Osteoblast (primary cell): ENCODE measurements at places on chromosomes 6 and 20. TPM values are rescaled to one million over a fixed set of nuclear protein-coding genes. Genes with fewer than 3 reads are reported as not detected.

DNA sequence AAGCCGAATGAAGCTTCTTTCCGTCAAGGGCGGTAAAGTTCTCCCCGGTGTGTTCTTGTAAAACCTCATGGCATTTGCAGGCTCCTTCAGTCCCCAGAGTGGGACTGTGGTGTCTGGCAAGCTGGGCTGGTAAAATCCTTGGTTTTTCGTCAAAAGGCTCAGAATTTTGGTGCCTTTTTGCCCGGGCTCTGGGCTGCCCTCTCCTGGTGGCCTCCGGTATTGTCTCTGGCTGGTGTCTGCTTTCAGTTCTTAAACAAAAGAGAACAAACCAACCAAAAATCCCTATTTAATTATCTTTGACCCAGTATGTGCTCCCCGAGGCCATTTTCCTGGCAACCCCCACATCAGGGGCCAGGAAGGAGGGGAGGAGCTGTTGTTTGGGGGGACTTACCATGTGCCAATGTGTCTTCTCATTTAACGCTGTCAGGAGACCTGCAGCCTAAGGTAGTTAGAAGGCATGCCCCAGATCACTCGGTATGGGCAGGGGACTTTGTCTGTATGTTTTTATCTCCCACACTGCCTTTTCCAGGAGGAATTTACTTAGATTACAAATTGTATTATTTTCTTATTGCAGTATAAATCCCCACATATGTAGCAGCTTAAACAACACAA is 11.1 kb downstream of the CDH4 start:
- no peaks in the 10 kb centered on the region for H3K27me3 ChIP-seq
- no peak overlapping the region for H3K27ac ChIP-seq
- H3K36me3 ChIP-seq, result no peaks in the 10 kb centered on the region
- no peaks in the 10 kb centered on the region for H3K4me1 ChIP-seq

- no peak overlapping the region for H3K27ac ChIP-seq
- no peaks in the 10 kb centered on the region for H3K36me3 ChIP-seq
- peaks cover 12% of the 10 kb centered on the region for H3K4me1 ChIP-seq
- no peak overlapping the region for H3K4me3 ChIP-seq
- no peak for DNase-seq
These were observed 8.9 kb downstream of the TIAM2 start for GRCh38 chr6:155004017-155004416.

DNA sequence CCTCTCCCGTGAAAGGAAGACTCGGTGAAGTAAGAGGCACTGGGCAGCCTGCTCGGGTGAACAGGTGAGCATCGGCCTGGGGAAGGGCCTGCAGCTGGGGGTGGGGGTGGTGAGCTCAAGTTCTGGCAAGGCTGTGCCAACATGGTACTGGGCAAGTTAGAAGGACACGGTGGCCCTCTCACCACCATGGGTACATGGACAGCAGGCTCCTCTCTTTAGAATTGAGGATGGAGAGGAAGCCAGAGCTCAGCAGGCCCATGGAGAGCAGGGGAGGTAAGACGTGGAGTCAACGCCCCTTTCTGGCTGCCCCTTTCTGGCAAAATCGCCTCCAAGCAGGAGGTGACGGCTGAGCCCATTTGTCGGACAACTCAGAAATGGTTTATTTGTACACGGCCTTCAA is 135.6 kb downstream of the ANKRD60 start:
- no peaks in the 10 kb centered on the region for H3K36me3 ChIP-seq
- H3K27me3 ChIP-seq, result peaks cover 15% of the 10 kb centered on the region
- H3K4me1 ChIP-seq, result no peaks in the 10 kb centered on the region
- no peak overlapping the region for H3K4me3 ChIP-seq
- H3K27ac ChIP-seq, result no peak overlapping the region

- H3K27ac ChIP-seq, result no peak overlapping the region
- no peaks in the 10 kb centered on the region for H3K27me3 ChIP-seq
- no peak overlapping the region for H3K4me3 ChIP-seq
- no peaks in the 10 kb centered on the region for H3K36me3 ChIP-seq
- H3K4me1 ChIP-seq, result no peaks in the 10 kb centered on the region
- DNase-seq, result peak; percentile 22
These were observed 113.6 kb downstream of the FLRT3 start for GRCh38 chr20:14223806-14224205.

The LPA gene
- total RNA-seq, result not detected in 2 replicates

DNA sequence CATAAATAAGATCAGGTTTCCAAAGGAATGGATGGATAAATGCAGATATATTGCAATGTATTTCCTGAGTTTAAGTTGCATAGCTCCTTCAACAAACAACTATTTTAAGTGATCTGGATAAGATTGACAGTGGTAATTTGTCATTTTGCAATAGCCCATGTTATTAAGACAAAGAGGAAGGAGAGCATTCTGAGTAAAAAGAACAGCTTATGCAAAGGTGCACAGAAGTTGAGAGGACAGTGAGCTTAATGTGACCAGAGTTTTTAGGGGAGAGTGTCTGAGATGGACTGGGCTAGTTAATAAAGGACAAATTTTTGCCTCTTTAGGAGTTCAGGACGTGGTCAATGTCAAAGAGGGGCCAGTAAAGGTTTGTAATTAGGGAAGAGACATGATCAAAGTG is 48.8 kb upstream of the FBXO30 start:
- no peaks in the 10 kb centered on the region for H3K4me1 ChIP-seq
- no peaks in the 10 kb centered on the region for H3K36me3 ChIP-seq
- no peak overlapping the region for H3K4me3 ChIP-seq
- H3K27me3 ChIP-seq, result no peaks in the 10 kb centered on the region

GRCh38 chr6:2192976-2193375 is 52.4 kb downstream of the GMDS start:
- no peaks in the 10 kb centered on the region for H3K27me3 ChIP-seq
- H3K27ac ChIP-seq, result no peak overlapping the region
- peaks cover 16% of the 10 kb centered on the region for H3K4me1 ChIP-seq
- DNase-seq, result no peak
- no peaks in the 10 kb centered on the region for H3K36me3 ChIP-seq

- H3K4me1 ChIP-seq, result no peaks in the 10 kb centered on the region
- H3K27me3 ChIP-seq, result peaks cover 4% of the 10 kb centered on the region
- H3K27ac ChIP-seq, result no peak overlapping the region
- peak; percentile 80 for DNase-seq
These were observed 68.0 kb downstream of the PLAGL1 start for GRCh38 chr6:143940011-143940597.

DNA sequence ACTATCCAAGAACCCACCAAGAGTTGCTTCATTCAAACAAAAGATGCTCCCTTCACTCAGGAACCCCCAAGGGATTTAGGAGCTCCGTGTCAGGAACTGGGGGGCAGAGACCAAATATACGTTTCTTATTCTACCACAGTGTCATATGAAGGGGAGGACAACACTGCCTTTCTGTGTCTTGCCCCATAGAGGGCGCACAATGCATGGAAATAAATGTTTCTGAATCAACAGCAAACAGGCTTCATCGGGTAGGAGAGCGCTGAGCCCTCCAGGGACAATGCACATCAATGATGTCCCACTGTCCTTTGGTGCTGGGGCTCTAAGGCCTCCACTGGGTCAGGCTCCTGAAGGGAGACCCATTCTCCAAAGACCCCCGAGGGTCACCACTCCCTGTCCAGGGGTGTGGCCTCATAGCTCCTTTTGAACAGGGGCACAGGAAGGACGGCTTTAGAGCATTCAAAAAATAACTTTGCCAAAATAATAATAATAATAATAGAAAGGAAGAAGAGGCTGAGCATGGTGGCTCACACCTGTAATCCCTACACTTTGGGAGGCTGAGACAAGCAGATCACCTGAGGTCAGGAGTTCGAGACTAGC is 31.1 kb downstream of the PLG start:
- H3K27ac ChIP-seq, result no peak overlapping the region
- DNase-seq, result peak; percentile 14
- no peaks in the 10 kb centered on the region for H3K27me3 ChIP-seq
- H3K4me1 ChIP-seq, result no peaks in the 10 kb centered on the region
- H3K36me3 ChIP-seq, result no peaks in the 10 kb centered on the region

The PTGIS gene
- 33.6 and 89.8 TPM in 2 replicates for total RNA-seq

The HLA-DRB5 gene
- not detected in 2 replicates for total RNA-seq

- H3K4me1 ChIP-seq, result peaks cover 8% of the 10 kb centered on the region
- DNase-seq, result peak; percentile 92
- H3K27ac ChIP-seq, result no peak overlapping the region
- no peak overlapping the region for H3K4me3 ChIP-seq
- H3K27me3 ChIP-seq, result peaks cover 10% of the 10 kb centered on the region
These were observed 2.1 kb downstream of the PTK6 start for GRCh38 chr20:63534831-63535651.

The PRICKLE4 gene
- total RNA-seq, result 0.59 TPM in 1 of 2 replicates, not detected in the other

The NR2E1 gene
- not detected in 2 replicates for total RNA-seq

The SULF2 gene
- 102 and 138 TPM in 2 replicates for total RNA-seq

- H3K27me3 ChIP-seq, result no peaks in the 10 kb centered on the region
- no peak for DNase-seq
- H3K27ac ChIP-seq, result no peak overlapping the region
- H3K4me1 ChIP-seq, result peaks cover 40% of the 10 kb centered on the region
- no peaks in the 10 kb centered on the region for H3K36me3 ChIP-seq
These were observed 208.6 kb downstream of the MOXD1 start for GRCh38 chr6:132192631-132193030.

GRCh38 chr6:46138281-46138680 is 8.5 kb downstream of the ENPP4 start:
- no peaks in the 10 kb centered on the region for H3K27me3 ChIP-seq
- no peak overlapping the region for H3K27ac ChIP-seq
- no peak for DNase-seq
- H3K36me3 ChIP-seq, result no peaks in the 10 kb centered on the region
- no peak overlapping the region for H3K4me3 ChIP-seq

GRCh38 chr6:149154261-149154821 is 163.2 kb upstream of the TAB2 start:
- no peaks in the 10 kb centered on the region for H3K36me3 ChIP-seq
- H3K27ac ChIP-seq, result no peak overlapping the region
- DNase-seq, result no peak
- H3K4me1 ChIP-seq, result no peaks in the 10 kb centered on the region

DNA sequence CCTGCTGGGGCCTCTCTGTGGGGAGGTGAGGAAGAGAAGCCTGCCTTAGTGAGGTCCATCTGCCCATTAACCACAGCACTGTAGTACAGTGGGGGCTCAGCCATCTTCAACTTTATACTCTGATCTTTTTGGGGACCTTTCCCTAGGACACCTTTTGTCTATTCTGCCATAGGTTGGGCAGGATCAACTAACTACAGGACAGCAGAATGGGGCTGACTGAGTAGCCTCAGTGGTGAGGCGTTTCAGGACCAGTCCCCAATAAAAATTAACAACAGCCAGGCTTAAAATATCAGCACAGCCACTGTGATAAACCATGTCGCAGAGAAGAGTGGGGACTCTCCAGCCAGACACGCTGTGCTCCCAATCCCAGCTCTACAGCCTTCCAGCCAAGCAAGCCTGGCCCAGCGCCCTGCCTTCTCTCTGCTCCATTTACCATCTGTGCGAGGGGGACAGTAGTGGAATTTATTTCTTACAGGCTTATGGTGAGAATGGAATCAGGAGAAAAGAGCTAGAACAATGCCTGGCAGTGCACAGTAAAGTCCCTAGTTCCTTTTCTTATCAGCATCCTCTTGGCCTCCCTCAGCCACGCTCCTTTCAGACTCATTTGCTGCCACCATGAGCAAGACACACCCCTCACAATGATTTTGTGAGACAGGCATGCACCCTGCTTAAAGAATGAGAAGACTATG is 75.5 kb downstream of the SLC22A23 start:
- H3K36me3 ChIP-seq, result no peaks in the 10 kb centered on the region
- H3K27ac ChIP-seq, result no peak overlapping the region
- H3K4me1 ChIP-seq, result peaks cover 38% of the 10 kb centered on the region
- H3K27me3 ChIP-seq, result no peaks in the 10 kb centered on the region
- peak; percentile 79 for DNase-seq

DNA sequence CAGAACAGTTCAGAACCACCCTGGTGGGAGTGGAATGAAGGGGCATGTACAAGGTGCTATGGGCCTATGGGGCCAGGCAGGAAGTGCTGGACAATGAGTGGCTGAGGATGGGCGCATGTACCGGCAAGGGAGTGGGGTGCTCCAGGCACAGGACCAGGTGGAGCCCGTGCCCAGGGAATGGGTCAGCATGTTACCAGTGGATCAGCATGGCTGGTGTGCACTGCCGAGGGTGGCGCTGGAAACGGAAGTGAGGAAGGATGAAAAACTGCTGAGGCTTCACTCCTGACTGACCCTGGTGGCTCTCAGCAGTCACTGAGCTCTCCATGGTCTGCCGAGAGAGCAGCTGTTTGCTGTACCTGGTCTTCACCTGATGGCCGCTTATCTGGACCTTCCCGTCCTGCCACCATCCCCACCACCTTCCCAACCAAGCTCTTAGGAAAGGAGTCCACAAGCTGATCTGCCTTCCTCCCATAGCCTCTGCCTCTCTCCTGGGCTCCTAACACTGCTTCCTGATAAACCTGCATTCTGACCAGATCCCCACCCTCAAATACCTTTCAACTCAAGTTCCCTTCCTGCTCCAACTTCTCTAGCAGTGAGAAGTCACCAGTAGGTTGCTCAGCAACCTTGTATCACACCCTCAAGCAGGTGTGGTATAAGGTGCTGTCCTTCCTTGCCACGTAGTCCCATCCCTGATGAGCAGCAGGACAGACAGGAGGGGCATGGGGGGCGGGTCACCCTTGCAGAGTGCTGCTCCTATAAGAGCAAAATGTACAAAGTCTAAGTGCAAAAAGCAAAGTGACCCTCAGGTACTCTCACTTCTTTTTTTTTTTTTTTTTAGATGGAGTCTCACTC is 7.1 kb downstream of the UQCC2 start:
- DNase-seq, result no peak
- peaks cover 56% of the 10 kb centered on the region for H3K36me3 ChIP-seq
- H3K27me3 ChIP-seq, result no peaks in the 10 kb centered on the region

GRCh38 chr6:166459272-166459671 is 76.5 kb upstream of the MPC1 start:
- no peak for DNase-seq
- no peak overlapping the region for H3K4me3 ChIP-seq
- H3K4me1 ChIP-seq, result peaks cover 5% of the 10 kb centered on the region
- H3K27ac ChIP-seq, result no peak overlapping the region
- H3K36me3 ChIP-seq, result peaks cover 23% of the 10 kb centered on the region

- DNase-seq, result peak; percentile 26
- H3K27me3 ChIP-seq, result no peaks in the 10 kb centered on the region
- peak overlapping the region; percentile 69 for H3K4me3 ChIP-seq
These were observed 20.0 kb downstream of the DEF6 start for GRCh38 chr6:35317483-35318195.

GRCh38 chr20:49366687-49367086 is 88.8 kb upstream of the ZNFX1 start:
- H3K27me3 ChIP-seq, result peaks cover 72% of the 10 kb centered on the region
- no peak overlapping the region for H3K4me3 ChIP-seq
- no peak overlapping the region for H3K27ac ChIP-seq
- no peak for DNase-seq
- H3K36me3 ChIP-seq, result no peaks in the 10 kb centered on the region

- H3K36me3 ChIP-seq, result peaks cover 24% of the 10 kb centered on the region
- peak overlapping the region; percentile 77 for H3K27ac ChIP-seq
- H3K4me3 ChIP-seq, result no peak overlapping the region
- H3K4me1 ChIP-seq, result no peaks in the 10 kb centered on the region
- no peak for DNase-seq
These were observed 168.5 kb upstream of the SIM1 start for GRCh38 chr6:100633096-100633777.
